ENCODE measurements at places on chromosomes 6 and 20.

- no peak for DNase-seq
Measured at GRCh38 chr6:36821581-36822335, 17.5 kb downstream of the CPNE5 start.

DNA sequence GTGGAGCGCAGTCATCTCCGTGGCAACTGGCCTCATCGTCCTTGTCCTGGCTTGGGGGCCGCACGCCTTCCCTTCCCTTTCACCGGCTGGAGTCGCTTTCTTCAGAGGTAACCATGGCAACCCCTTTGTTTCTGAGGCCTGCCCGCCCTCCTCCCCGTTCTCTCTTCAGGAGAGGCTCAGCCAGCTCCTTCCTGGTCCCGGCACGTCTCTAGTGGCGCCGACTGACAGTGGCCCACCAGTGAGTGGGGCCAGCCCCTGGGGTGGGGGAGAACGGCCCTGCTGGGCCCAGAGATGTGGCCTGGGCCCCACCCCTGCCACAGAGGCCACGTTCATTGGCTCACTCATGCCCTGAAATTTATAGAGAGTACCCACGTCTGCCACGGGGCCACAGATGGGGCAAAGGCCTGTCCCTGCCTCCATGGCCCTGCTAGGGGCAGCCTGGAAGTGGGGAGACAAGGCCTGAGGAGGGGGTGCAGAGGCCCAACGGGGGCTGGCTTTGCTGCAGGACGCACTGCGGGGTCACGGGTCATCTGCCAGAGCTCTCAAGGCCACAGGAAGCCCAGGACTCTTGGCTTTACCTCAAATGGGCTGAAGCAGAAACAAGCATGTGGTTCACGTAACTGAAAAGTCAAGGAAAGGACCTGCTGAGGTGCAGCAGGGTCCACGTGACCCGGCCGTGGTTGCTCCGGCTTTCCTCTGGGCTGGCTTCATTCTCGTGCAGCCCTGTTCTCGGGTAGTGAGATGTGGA lies 1.4 kb upstream of the OSBPL2 start:
- no peak for DNase-seq

GRCh38 chr6:75124983-75125382 lies 80.9 kb downstream of the COL12A1 start:
- DNase-seq = no peak

DNA sequence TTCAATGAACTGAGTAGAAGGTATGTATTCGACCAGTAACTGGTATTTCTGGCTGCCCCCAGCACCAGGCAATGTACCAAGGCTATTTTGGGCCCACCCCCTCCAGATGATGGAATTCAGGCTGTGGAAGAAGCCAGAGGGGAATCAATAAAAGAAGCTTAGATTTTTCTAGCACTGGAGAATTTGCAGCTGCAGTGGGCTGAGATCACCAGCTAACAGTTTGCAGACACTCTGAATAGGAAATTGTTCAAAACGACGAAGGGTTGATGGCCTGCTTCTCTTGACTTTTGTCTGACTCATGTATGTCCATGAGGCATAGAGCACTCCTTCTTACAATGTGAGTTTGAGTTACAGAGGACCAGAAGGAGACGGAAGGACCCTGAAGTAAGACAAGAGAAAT lies 32.4 kb upstream of the FBXO9 start:
- DNase-seq = peak; percentile 10

DNA sequence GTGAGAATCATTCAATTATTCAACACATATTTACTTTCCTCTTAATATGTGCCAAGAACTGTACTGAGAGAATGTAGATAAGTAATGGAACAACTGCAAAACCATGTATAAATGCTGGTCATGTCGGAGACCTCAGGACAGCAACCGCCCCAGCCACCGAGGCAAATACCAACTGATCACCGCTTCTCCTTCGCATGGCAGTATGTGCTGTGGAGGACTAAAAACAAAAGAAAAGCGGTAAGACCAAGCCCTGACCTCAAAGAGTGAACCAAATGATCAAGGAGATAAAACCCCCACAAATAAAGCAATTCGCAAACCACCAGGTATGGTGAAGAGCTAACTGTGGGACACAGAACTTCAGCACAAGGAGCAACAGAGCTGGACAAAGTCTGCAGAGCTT lies 104.3 kb downstream of the TRERF1 start:
- DNase-seq = no peak

DNA sequence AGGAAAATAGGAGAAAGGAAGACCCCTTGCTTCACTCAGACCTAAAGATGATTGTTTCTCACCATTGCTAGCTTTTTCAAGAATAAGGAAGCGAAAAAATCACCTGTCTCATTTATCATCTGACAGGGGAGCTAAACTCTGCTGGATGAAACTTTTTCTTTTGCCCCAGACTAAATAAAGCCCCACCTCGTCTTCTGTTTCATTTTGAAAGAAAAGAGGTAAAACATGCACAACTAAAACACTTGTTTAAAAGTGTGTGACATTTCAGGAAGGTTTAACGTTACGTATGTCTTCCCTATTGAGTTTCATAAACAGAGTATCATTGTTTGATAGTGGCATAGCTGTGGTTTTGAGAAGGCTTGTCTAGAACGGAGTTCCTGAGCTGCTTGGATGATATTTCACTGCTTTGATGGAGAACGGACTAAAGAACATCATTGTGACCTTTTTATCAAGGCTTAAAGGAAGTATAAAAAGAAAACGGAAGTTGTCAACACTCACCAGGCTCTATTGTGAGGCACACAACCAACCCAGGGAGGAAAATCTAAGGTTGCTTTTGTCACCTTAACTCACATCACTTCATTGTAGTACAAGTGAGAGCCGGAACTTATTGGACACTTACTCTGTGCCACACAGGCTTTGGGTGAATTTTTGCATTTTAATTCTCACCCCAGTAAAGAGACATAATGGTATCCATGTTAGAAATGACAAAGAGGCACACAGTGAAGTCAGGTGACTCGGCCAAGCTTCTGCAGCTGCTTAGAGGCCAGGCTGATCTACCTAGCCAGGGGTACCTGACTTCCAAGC lies 29.5 kb downstream of the TSHZ2 start:
- DNase-seq = no peak

DNA sequence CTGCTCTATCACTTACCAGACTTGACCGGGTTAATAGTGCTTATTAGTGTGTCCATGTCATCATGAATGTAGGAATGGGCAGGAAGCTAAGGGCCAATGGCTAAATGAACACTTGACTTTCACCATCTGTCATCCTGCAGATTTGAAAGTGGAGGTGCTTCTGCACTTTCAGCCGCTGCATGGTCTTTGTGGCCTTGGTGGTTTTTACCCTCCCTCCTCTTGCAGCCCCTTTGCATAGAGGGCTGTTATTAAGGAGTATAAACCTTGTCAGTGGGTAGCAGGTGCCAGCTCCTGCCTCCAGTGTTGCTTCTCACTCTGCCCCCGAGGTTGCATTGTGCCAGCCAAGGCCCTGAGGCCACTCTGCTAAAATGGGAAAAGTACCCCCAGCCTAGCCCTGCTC lies 122.2 kb upstream of the TNFAIP3 start:
- DNase-seq = no peak

- DNase-seq = no peak
Measured at GRCh38 chr6:119449331-119450156, 100.0 kb upstream of the MAN1A1 start.

DNA sequence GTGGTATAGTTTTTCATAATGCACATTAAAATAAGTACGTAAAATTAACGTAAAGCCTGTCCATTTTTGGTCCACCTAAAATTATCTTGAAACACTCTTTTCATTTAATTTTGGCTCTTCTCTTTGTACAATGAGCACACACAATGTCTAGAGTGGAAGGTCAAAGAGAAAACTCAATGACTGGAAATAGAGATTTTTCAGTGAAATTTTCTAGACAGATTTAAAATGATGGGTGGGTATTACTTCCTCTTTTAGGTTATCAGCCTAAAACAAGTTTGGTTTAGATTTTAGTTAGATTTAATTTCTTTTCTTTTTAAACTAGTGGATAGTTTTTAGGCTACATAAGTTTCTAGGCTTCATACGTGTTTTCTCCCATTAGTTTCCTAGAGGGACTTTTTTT lies 24.9 kb downstream of the DSE start:
- no peak for DNase-seq

GRCh38 chr6:137676888-137677287 lies 182.7 kb upstream of the OLIG3 start:
- no peak for DNase-seq

DNA sequence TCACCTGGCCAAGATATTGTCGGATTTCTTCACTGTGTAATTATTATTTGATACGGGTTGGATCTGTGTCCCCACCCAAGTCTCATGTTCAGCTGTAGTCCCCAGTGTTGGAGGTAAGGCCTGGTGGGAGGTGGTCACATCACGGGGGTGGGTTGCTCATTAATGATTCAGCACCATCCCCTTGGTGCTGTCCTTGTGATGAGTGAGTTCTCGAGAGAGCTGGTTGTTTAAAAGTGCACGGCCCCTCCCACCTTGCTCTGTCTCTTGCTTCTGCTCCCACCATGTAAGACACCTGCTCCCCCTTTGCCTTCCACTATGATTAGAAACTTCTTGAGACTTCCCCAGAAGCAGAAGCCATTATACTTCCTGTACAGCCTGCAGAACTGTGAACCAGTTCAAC lies 173.9 kb upstream of the PMEPA1 start:
- no peak for DNase-seq

- no peak for DNase-seq
Measured at GRCh38 chr6:90573624-90574023, 13.2 kb downstream of the MAP3K7 start.
